ENCODE measurements at places on chromosomes 11 and 22. TPM values are rescaled to one million over a fixed set of nuclear protein-coding genes. Genes with fewer than 3 reads are reported as not detected.

- no peak for DNase-seq
Measured at GRCh38 chr11:122714004-122714403, 58.5 kb downstream of the UBASH3B start.

TH gene
- 1.4 TPM for polyA plus RNA-seq

GRCh38 chr11:22346282-22346681 lies 8.1 kb downstream of the SLC17A6 start:
- DNase-seq = no peak

DNA sequence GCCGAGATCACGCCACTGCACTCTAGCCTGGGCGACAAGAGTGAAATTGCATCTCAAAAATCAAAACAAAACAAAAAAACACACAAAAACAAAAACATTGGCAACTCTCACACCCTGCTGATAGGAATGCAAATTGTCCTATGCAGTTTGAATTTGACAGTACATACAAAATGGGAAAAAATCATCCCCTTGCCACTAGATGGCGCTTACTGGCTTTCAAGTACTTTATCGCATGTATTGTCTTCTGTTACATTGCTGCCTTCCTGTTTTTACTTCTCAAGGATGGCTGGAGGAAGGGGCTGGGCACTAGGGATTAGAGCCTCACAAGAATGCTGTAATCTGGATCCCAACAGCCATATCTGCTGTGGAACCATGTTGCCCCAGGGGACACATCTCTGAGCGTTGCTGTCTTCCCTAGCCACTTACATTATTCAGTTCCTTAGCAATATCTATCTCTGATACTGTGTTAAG lies 59.4 kb upstream of the A4GALT start:
- DNase-seq = peak; percentile 92

DNA sequence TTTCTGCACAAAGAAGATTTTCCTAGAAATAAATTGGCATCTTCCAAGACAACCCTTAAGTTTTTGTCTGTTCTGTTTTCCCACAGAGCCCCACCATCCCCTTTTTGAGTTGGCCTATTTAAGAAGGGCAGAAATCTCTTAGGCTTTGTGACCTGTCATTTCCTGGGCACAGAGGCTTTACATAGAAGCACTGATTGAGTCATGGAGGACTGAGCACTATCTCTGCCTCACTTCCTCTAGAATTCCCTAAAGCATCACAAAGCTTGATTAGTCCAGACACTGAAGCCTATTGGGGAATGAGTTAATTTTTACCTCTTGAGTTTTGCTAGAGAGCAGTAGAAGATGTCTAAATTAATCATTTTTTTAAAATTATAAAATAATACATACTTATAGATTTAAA lies 25.4 kb downstream of the TRIM44 start:
- DNase-seq = no peak

GRCh38 chr11:84128840-84129239 lies 842.7 kb upstream of the CCDC90B start:
- DNase-seq = no peak

CLDN5 gene
- 56.4 TPM for polyA plus RNA-seq

MS4A3 gene
- polyA plus RNA-seq = 1.4 TPM

OR6A2 gene
- not detected for polyA plus RNA-seq

DNA sequence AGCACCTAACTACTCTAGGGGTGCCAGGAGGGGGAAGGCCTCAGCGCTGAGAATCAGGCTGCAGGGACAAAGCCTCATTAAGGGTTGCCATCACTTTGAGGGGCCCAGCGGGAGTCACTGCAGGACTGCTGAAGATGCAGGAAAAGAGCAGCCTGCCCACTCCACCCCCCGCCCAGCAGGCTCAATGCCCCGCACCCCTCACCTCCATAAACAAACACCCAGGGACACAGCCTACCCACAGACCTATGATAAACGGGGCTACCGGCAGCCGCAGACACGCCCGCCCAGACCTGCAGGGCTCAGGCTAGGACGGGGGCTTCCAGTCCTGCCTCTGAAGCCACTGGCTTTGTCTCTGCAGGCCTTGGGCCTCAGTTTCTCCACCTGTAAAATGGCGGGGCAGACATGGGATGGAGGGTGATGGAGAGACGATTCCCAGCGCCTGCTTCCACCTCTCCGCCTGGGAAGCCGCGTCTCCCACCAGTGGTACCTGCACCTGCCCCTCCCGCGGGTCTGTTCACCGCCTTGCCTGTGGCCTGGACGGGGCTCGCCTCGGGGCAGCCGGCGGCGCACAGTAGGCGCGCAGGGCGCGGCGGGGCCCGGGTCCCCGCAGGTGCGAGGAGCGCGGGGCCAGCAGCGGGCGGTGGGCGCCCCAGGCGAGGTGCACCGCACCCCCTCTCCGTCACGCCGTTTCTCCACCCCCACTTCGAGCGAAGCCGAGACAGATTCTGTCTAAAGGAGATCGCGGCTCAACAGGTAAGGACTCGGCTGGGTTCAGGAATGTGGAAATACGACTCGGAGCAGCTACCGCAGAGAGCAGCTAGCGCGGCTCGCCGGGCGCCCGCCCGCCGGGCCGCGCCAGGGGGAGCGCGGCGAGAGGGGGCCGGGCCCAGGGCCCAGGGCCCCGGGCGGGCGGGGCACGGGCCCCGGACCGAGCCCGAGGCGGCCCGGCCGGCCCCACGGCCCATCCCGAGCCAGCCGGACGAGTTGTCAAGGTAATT lies 1.5 kb downstream of the WNT7B start:
- no peak for DNase-seq

PGA3 gene
- polyA plus RNA-seq = 0.11 TPM

GRCh38 chr11:1460396-1460985 lies 26.1 kb downstream of the MOB2 start:
- no peak for DNase-seq

DNA sequence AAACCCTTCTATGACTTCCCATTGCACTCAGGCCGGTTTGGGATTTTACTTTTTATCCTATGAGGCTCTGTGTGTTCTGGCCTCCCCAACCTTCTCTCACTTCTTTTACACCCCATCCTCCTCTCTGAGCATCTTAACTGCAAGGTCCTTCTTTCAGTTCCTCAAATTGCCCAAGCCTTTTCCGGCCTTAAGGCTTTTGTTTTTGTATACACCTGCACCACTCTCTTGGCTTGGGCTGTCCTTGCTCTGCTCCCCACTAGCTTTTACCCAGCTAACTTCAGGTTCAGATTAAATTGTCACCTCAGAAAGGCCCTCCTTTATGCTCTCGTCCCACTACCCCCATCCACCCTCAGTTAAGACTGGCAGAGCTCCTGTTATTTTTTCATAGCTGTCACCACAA lies 55.5 kb downstream of the FAM83F start:
- DNase-seq = no peak

PHLDB1 gene
- polyA plus RNA-seq = 88.9 TPM

DNA sequence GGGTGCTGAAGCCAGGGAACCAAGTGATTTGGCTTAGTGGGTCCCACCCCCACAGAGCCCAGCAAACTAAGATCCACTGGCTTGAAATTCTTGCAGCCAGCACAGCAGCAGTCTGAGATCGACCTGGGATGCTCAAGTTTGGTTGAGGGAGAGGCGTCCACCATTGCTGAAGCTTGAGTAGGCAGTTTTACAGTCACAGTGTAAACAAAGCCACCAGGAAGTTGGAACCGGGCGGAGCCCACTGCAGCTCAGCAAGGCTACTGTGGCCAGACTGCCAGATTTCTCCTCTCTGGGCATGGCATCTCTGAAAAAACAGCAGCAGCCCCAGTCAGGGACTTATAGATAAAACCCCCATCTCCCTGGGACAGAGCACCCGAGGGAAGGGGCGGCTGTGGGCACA lies 424.1 kb upstream of the TENM4 start:
- peak; percentile 45 for DNase-seq

CREB3L1 gene
- polyA plus RNA-seq = 27.5 TPM

- DNase-seq = peak; percentile 30
Measured at GRCh38 chr11:8202516-8203413, 33.9 kb upstream of the RIC3 start.

GRCh38 chr22:45647532-45648225 lies 24.0 kb upstream of the ATXN10 start:
- DNase-seq = no peak

DNA sequence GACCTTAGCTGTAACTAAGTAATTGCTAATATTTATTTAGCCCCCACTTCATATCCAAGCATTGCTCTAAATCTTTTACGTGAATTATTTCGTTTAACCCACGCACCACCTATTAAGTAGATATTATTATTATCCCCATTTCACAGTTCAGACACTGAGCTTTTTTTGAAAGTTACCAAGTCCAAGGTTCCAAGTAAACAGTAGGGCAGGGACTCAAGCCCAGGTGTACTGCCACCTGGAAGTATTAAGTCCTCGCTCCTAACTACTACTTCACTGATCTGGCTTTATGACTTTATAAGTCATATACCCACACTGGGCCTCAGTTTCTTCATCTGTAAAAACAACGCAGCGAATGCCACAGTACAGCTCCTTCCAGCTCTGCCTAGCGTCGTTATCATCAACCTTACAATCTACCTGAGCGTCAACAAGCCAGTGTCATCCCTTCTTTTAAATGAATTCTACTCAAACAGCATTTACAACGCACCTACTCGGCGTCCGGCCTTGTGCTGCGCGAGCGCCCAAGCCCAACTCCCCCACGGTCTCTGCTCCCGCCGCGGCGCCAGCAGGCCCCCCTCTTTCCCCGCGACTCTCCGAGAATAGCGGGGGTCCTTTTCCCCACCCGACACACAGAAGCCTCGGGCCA lies 624 bp downstream of the TMEM41B start:
- DNase-seq = peak; percentile 42

GRCh38 chr11:111764621-111765020 lies 1.6 kb downstream of the PPP2R1B start:
- no peak for DNase-seq

All from left lung (tissue), 14 donors.